Head of caudate nucleus (tissue), 42 donors: ENCODE measurements at places on chromosomes 13 and 19.

DNA sequence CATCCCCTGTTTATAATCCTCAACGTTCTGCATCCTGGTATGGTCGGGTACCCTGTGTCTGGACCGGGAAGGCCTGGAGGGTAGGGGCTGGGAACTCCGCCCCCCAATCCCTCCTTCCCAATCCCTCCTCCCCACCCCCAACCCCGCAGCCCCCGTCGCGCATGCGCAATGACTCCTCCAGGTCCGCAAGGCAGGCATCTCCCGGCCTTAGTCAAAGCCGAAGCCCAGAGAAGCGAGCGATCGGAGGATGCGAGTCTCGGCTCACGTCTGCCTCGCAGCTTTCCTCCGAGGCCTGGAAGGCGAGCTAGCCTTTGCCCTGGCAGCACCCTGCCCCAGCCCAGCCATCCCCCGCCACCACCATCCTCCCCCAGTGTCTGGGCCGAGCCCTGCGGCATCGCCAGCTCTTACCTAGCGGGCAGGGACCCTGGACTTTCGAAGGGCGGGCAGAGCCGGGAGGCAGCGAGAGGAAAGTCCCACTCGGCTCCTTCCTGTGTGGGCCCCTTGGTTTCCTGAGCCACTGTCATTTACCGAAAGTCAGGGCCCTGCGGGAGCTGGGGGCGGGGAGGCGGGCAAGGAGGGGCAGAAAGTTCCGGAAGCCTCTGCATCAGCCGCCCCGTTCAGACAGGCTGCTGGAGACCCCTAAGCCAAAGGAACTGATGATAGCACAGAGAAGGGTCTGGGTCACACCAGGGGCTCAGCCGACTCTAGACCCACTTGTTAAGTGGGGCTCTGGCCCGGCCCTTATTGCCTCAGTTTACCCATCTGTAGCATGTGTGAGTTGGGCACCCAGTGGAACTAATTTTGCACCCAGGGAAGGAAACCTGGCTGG is at the start of gene JAK3:
Gene JAK3, minus strand, starts transcription at position 445 of the 829 bp plus-strand sequence. CDS start 3,565 bp downstream, outside the sequence.
- DNase-seq = peak; percentile 21

GRCh38 chr19:47661611-47662010 is 51.6 kb upstream of the EHD2 start:
- no peak for DNase-seq

DNA sequence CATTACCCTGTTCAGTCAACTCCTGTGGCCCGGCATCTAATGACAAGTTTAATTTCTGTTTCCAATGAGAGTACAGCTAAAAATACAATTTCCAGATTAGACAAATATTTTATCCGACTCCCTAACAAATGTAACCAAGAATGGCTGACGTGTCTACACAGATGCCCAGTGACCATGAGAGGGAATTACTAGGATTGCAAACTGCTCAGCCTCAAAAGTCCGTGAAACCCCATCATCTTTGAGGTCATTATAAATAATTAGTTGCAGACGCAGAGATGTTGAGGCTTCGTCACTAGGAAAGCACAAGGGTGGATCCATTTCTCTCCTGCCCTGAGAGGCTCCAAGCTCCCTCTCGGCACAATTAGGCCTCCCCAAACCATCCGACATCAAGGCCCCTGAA is 104.1 kb upstream of the ZNF507 start:
- DNase-seq = no peak

DNA sequence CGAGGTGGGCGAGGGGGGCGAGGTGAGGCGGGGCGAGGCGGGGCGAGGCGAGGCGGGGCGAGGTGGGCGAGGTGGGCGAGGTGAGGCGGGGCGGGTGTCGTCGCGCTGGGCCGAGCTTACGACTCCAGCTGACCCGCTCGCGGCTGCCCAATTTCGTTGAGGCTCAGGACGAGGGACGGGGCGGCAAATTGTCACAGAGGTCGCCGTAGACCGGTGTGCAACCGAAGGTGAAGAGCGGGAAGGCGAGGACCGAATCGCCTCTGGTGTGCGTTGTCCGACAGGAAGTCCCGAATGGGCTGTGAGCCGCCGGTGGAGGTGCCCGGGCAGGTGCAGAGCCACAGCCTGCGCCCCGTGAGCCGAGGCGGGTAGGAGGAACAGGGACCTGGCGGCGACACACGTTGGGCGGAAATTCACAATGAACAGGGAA is at the start of gene LACC1:
Gene LACC1, plus strand, starts transcription at position 150 of the 427 bp plus-strand sequence. CDS start 1,082 bp downstream, outside the sequence.
- peak; percentile 34 for DNase-seq

- no peak for DNase-seq
These were observed 56.7 kb downstream of the AKAP11 start for GRCh38 chr13:42328672-42329071.

DNA sequence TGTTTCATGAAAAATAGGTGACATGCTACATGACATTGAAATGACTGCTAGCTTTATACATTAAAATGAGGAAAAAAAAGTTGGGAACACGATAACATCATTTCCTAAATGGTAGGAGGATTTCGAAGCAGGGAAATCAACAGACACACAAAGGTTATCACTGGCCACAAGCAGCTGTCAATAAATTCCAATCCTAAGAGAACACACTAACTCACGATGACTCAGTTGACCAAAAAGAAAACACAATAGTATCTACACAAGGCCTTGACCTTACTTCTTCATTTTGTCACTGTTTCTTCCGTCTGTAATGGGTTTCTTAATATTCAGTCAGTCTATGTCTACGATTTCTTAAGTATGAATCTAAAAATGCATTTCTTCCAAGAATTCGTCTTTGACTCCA is 36.5 kb downstream of the STARD13 start:
- DNase-seq = no peak
